ENCODE measurements at places on chromosomes 11 and 22.
A peak's percentile ranks its signal among the peaks of the same experiment; 100 is the strongest.

DNA sequence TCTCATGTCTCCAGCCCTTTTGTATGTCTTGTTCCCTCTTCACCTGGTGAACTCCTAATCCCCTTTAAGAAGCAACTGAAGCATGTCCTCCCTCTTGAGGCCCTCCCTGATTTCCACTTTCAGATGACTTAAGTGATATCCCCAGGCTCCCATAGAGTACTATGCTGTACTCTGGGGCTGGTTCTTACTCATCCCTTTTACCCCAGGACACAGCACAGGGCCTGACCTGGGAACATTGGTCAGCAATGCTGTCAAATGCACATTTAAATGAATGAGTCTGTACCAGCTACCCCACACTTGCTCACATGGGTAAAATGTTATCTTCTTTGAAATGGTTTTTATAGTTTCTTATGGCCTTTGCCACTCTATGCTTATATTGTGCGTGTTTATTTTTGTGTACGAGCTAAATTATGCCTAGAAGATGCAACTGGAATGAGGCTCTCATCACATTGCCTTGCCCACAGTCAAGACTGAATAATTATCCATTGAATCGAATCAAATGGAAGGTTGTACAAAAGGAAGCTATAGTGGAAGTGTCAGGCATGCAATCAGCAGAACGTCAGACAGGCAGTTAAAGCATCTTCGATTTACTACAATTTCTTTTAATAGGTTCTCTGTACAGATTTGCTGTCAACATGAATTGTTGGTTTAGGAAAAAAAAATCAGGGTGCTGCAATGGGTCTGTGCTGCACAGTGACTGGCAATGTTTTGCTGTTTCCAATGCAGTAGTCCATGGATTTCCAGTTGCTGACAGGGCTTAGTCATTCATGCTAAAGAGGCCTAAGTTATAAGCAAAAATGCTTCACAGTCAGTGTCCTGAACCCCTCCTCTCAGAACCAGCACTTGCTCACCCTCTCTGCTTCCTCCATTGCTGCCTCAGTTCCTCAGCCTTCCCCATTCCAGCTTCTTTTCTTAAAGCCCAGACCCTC lies 79.5 kb downstream of the PARVA start:
- no peak for DNase-seq

- no peak for DNase-seq
Measured at GRCh38 chr11:3853545-3853842, 2.0 kb upstream of the STIM1 start.

DNA sequence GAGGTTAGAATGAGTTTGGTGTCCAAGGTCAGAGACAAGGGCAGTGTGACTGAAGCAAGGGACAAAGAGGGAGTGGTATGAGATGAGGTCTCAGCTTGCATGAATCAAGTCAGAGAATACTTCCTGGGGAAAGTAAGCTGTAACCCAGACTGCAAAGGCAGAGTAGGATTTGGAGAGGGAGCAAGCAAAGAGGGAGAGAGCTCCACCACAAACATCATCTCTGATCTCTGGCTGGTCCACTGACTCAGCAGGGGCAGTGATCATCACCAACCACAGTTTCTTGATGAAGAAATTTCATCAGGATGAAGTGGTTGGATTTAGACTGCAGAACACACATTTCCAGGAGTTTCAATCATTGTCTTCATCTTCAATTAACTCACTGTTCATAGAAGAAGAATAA lies 54.9 kb upstream of the HMGXB4 start:
- no peak for DNase-seq

DNA sequence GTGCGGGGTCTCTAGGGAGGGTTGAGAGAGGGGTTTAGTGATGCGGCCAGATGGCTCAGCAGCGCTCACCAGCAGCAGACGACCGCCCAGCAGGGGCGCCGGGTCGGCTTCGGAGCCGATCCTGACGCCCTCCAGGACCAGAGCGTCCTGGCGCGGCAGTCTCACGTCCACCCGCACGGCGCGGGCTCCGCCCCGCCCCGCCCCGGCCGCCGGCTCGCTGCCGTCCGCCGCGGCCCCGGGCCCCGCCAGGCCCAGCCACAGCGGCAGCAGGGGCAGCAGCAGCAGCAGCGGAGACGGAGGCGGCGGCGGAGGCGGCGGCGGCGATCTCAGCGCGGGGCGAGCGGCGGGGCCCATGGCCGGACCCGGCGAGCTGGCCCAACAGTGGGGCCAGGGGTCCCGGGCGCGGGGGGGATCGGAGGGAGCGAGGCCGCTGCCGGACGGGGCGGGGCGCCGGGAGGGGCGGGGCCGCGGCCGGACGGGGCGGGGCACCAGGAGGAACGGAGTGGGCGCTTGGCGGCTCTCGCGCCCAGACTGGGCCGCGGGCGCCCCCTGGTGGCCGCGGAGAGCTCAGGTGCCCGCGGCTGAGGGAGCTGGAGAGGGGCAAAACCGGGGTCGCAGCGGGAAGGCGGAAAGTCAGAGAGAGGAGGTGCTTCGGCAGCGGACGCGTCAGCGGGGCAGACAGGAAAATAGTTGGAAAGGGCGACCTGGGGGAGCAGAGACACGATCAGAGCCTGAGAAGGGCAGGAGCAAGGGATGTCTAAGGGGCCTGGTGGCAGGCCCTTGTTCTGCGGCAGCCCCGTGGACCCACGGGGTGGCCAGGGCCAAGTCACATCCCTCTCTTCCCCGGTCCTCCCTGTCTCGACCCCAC lies at the start of gene RNF215:
Gene RNF215, minus strand, starts transcription at position 452 of the 868 bp plus-strand sequence. Its CDS starts 98 bp downstream, at position 354.
- DNase-seq, result peak; percentile 91

- DNase-seq, result no peak
Measured at GRCh38 chr11:75174781-75175370, 24.0 kb downstream of the SLCO2B1 start.

- no peak for DNase-seq
Measured at GRCh38 chr22:30423301-30423958, 2.1 kb upstream of the MTFP1 start.

- DNase-seq, result no peak
Measured at GRCh38 chr11:70103256-70103975, 25.3 kb downstream of the ANO1 start.
